ENCODE measurements at places on chromosomes 5 and 9. TPM values are rescaled to one million over a fixed set of nuclear protein-coding genes. Genes with fewer than 3 reads are reported as not detected.

- H3K27me3 ChIP-seq = peaks cover 4% of the 10 kb centered on the region
- H3K36me3 ChIP-seq = peaks cover 4% of the 10 kb centered on the region
- no peak overlapping the region for H3K4me3 ChIP-seq
- H3K4me1 ChIP-seq = peaks cover 25% of the 10 kb centered on the region
- H3K27ac ChIP-seq = no peak overlapping the region
These were observed 7.9 kb upstream of the ESM1 start for GRCh38 chr5:54993318-54993717.

Gene GABRA1
- not detected for total RNA-seq

GRCh38 chr5:177022386-177023302, at the start of gene ZNF346:
Gene ZNF346 (plus strand): TSS chr5:177022696. CDS start chr5:177022739, 43 bp downstream.
- H3K27me3 ChIP-seq = no peaks in the 10 kb centered on the region
- H3K27ac ChIP-seq = peak within 1 kb of the TSS; percentile 94
- DNase-seq = peak; percentile 87

Gene FOXD4L3
- not detected for total RNA-seq

DNA sequence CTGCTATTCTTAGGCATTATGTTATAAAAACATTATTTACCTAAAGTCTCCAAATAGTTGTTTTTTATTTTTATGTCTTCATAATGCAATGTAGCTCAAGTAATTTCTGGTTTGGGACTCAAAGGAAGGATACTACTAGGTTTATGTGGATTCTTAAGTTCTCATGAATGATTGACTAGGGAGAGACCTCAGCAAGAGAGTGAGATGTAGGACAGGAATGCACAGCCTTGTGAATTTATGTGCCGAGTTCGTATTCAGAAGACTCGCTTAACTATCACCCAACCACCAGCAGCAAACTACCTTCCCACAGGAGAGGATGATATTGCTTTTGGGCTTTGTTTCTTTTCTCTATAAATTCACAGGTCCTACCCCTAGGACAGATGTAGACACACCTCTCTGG, 282.9 kb downstream of the ARHGEF28 start:
- no peak for DNase-seq
- H3K27me3 ChIP-seq = peaks cover 17% of the 10 kb centered on the region
- no peaks in the 10 kb centered on the region for H3K36me3 ChIP-seq
- H3K4me3 ChIP-seq = no peak overlapping the region
- no peak overlapping the region for H3K27ac ChIP-seq

DNA sequence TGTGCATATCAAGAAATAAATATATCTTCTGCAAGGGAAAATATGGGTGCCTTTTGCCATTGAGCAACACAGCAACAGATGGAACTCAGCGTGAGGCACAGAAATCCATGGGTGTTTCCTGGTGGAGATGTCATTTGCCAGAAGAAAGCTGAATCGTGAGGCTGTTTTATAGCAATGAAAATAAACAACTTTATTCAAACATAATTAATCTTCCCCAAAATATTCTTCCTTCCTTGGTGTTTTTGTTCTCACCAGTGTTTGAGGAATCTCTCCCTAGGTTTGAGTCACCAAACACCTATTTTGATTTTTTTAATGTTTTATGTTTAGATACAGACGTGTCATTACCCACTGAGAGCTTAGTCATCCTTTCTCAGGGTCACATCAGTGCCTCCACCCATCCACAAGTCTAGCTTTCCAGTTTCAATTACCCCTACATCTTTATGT, 65.8 kb upstream of the PAPPA start:
- no peak overlapping the region for H3K4me3 ChIP-seq
- H3K4me1 ChIP-seq = no peaks in the 10 kb centered on the region
- H3K27me3 ChIP-seq = no peaks in the 10 kb centered on the region
- no peak overlapping the region for H3K27ac ChIP-seq

Gene SLC2A6
- 4.6 TPM for total RNA-seq

- no peaks in the 10 kb centered on the region for H3K4me1 ChIP-seq
- H3K4me3 ChIP-seq = no peak overlapping the region
- no peak for DNase-seq
- H3K27ac ChIP-seq = no peak overlapping the region
- H3K27me3 ChIP-seq = no peaks in the 10 kb centered on the region
These were observed 253.7 kb downstream of the ICE1 start for GRCh38 chr5:5676218-5676617.
